ENCODE measurements at places on chromosomes 6 and 20.

DNA sequence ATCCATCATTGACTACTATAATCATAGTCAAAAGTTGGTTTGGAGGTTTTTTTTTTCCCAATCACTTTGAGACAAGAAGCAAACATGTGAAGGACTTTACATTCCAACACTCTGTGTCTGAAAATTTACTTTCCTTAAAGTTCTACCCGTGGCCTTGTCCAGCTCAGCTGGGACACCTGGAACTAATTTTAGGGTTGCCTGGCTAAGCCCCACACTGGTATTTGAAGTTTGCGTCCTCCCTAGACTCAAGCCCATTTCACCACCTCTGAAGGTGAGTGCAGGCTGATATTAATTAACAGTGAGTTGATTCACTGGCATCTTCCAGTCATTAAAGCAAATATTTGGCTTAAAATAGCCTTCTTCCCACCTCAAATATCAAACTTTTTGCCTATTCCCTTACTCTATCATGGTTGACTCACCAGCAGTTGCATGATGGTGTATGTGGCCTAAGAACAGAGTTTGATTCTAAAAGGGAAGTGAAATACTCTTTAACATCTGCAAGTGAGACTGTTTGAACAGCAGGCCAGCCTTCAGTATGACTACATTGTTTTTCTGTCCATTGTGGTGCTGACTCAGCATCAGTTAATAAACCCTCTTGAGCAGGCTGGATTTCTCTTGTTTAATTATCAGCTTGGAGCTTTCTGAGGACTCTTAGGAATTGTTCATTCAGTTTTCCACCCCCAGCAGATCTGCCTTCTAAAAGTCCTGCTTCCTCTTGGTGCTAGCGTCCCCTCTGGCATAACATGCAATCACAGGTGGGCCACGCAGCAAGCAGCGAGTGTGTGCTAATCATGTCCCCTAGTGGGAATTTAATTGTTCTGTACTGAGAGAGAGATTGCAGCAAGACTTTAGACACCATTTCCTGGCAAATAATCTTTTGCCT lies 1.8 kb upstream of the PRDM1 start:
- DNase-seq = peak; percentile 47

- DNase-seq = no peak
These were observed 12.1 kb downstream of the SSR1 start for GRCh38 chr6:7300926-7301325.

GRCh38 chr6:44470115-44470464 lies 82.6 kb downstream of the CDC5L start:
- peak; percentile 87 for DNase-seq

DNA sequence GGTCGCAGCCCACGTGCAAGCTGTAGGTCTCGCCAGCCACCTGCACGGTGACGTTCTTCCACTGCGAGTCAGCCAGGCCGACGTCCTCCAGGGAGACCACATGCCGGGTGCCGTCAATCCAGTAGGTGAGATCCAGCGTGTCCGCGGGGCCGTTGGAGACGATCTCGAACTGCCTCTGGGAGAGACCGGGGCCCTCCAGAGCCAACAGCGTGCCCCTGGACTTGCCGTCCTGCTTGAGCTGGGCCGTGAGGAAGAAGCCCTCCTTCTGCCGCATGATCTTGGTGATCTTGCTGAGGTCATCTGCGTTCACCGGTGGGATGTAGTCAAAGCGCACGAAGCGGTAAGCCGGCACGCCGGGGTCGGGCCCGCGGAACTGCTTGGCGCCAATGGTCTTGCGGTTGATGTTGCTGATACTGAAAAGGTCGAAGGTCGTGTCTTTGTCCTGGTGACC lies 5.1 kb downstream of the THBS2 start:
- DNase-seq = no peak

- no peak for DNase-seq
These were observed 10.4 kb upstream of the TDRD6 start for GRCh38 chr6:46677314-46677654.

Data from NCI-H1417 treated with DMSO at 0.1 percent for 48 hours (cell line).